ENCODE measurements at places on chromosomes 1 and 21. TPM values are rescaled to one million over a fixed set of nuclear protein-coding genes. Genes with fewer than 3 reads are reported as not detected.

GRCh38 chr1:21935891-21936365 is 1.2 kb downstream of the HSPG2 start:
- DNase-seq: peak; percentile 77

- DNase-seq: peak; percentile 5
Measured at GRCh38 chr1:199157494-199157893, 518.7 kb downstream of the PTPRC start.

DNA sequence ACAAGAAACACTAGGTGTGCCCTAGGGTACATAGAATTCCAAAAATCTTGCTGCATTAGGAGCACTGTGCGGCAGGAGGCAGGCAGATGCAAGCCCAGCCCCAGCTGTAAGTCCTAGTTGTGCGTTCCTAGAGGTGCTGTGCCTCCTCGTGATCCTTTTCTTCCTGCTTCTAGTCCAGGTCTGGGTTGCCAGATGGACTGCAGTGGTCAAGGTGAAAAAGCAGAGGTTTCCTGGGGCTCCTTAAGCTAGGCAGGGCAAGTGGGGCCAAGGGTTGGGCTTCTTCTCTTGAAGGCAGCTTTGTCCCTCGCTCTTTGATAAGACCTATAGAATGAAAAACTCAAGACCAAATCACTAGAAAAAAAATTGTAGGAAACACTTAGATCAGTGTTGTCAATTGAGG is 21.6 kb upstream of the SLC45A3 start:
- DNase-seq: no peak

- no peak for DNase-seq
Measured at GRCh38 chr1:108612496-108612895, 48.4 kb downstream of the HENMT1 start.

DNA sequence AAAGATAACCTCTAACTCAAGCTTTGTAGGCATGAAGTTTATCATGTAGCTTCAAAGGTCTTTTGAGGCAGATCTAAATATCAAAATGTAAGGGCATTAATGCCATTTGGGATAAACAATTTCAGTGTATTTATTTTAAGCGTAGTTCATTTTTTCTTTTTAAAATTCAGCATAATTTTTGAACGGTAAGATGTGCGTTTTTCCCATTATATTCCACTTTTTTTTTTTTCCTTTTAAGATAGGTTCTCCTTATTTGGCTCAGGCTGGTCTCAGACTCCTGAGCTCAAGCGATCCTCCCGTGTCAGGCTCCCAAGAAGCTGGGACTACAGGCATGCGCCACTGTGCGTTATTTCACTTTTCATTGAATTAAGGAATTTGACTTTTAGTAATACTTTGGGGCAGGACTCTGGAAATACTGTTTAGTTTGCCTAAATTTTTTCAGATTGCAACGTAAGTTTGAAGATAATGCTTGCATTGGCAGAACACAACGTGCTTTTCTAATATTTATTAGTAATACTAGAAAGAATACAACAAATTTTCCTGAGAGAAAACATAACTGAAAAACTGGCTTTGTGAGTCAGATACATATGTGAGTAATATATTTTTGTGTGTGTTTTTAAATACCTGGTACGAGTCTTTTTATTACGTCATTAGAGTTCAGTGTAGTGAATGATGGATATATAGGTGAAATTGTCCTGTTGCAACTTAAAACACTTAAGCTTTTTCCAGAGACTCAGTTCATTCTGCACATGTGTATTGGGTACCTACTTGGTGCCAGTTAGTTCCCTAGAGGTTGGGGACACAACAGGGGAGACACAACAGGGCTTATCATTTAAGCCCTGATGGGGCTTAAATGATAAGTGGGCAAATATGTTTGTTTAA is 2.2 kb downstream of the RALGPS2 start:
- peak; percentile 23 for DNase-seq

GRCh38 chr21:43354026-43354420 is 72.9 kb downstream of the SIK1 start:
- DNase-seq: no peak

The GPR37L1 gene
- total RNA-seq: under 0.01 TPM

The CASP9 gene
- 125 TPM for total RNA-seq

Measured in stomach (tissue), 19 donors.